ENCODE measurements at places on chromosomes 3 and 15.

DNA sequence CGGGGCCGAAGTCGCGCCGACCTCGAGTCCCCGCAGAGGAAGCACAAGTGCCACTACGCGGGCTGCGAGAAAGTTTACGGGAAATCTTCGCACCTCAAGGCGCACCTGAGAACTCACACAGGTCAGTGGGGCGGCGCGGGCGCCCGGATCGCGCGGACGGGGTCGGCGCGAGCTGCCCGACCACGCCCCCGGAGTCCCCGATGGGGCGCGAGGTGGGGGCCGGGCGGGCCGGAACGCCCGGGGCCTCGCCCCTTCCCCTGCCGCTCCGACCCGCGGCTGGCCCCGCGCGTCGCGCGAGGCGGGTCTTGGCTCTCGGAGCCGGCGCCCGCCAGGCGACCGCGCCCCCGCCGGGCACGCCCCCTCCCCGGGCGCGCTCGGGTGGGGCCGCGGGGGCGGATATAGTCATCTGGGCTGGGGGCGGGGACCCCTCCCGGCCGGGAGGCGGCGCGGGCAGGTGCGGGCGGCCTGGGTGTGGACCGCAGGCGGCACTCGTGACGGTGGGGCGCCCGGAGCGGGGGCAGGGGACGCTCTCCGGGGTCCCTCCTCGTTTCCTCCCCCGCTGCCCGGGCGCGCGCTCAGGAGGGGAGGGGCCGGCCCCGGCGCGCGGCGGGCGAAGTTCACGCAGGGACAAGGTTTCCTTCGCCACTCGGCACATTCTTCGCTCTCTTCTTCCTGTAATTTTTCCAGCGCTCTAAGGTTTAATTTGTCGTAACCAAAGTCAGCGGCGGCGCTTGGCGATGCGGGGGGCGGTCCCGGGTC lies 1.2 kb downstream of the KLF13 start:
- DNase-seq: peak; percentile 91

GRCh38 chr3:127831723-127832172 lies 9.4 kb upstream of the MGLL start:
- DNase-seq: peak; percentile 60

DNA sequence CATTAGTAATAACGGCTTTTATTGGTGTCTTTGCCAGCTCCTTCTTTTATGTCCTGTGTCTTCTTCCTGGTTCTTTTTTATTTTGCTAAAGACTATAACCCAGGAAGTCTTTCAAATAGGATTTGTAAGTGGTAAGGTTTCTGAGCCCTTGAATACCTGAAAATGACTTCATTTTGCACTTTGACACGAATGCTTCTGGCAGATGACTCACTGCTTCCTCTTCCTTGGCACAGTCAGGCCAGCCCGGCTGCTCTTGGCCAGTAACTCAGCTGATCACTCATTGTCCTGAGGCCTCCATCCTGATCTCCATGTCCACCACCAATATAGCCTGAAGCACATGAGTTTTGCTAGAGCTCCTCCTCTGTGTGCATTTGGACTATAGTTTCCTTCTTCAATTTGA lies 48.7 kb upstream of the NR2E3 start:
- DNase-seq: peak; percentile 48

- no peak for DNase-seq
Measured at GRCh38 chr15:77329202-77329601, 90.7 kb downstream of the PEAK1 start.

- DNase-seq: no peak
Measured at GRCh38 chr3:141337991-141338390, 30.3 kb upstream of the ZBTB38 start.

DNA sequence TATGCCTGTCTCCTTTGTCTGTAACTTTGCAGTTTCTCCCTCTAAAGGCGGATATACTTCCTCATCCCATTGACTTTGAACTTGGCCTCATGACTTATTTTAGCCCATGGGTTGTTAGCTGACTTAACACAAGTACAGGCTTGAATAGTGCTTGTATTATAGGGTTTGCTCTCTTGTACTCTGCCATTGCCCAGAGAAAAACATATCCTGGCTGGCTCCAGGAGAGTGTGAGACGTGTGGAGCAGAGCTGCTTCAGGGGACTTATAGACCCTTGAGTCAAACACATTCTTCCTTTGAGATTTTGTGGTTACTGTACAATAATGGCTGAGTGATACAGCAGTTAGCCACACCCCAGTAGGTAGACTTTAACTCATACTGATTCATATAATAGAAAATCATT lies 124.0 kb downstream of the RAP2B start:
- DNase-seq: no peak

DNA sequence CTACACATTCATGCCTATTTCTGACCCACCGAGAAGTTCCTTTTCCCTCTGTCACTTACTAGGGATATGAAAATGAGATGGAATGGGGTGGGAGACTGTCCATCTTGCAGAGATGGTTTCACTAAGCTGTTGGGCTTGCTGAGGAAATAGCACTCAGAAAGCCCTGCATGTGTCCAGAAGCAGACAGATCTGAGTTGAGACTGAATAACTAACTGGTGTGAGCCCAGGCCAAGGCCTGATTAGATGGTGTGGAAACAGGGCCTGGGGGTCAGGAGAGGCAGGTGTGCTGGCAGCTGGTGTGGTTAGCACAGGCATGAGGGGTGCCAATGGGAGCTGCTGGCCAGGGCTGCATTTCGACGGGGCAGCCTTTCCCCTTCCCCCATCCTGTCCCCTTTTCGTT lies 72.1 kb downstream of the CLSTN2 start:
- DNase-seq: no peak

DNA sequence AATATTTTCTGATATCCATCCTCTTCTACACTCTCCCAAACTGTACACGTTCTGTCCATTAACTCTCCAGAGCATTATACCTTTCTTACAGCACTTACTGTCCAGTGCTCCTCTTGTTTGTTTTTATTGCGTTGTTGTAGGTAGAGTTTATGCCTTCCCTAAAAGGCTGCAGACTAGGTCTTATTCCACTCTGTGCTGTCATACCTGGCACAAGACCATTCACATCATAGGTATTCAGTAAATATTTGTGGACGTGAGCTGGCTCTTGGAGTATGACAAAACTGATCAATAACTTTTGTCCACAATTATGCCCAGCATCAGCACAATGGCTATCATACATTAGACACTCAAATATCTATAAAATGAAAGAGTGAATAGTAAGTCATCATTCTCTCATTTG lies 4.4 kb downstream of the HMG20A start:
- no peak for DNase-seq

GRCh38 chr15:52006702-52007340 lies 12.2 kb upstream of the MAPK6 start:
- peak; percentile 20 for DNase-seq

DNA sequence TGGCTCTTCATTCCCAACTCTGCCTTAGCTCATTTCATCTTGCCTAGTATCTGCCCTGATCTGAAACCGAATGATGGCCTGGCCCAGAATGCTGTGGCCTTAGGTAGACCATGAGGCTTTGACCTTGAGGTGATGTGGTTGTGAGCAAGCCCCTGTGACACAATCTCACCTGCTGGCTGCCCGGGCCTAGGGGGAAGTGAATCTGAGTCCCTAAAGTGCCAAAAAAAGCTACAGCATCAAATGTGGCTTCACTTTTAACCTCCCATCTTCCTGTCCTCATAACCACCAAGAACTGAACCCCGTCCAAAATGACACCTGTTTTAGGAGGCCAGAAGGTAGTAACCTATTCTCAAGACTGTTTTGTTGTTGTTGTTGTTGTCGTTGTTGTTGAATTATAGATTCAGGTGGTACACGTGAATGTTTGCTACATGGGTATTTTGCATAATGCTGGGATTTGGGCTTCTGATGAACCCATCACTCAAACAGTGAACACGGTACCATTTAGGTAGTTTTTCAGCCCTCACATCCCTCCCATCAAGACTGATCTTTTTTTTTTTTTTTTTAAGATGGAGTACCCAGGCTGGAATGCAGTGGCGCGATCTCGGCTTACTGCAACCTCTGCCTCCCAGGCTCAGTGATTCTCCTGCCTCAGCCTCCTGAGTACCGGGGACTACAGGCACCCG lies 54.6 kb downstream of the MCCC1 start:
- DNase-seq: no peak

DNA sequence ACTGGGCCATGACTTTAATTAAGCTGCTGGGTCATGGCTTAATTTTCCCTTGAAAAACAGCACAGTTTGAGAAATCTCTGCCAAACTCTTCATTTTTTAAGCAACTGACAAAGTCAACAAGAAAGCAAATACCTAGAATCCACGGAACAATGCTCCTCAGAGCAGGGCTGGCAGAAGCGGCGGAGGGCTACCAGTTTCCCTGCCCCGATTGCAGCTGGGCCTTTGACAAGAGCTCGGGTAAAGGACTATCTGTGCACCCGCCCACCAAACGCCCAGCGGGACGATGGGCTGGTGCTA lies 1.2 kb downstream of the GOLIM4 start:
- DNase-seq: peak; percentile 39

- peak; percentile 52 for DNase-seq
Measured at GRCh38 chr3:88031642-88032077, 27.1 kb downstream of the CGGBP1 start.
